Skin of body (tissue), 3 donors: ENCODE measurements at places on chromosomes 5 and 9. TPM values are rescaled to one million over a fixed set of nuclear protein-coding genes. Genes with fewer than 3 reads are reported as not detected.

CDX1 gene
- total RNA-seq, result 0.49 TPM

SLC34A3 gene
- not detected for total RNA-seq

ZBED3 gene
- total RNA-seq, result 2.6 TPM

SQSTM1 gene
- total RNA-seq, result 90.7 TPM

NUTM2G gene
- not detected for total RNA-seq

PCDHB12 gene
- 2.2 TPM for total RNA-seq

NEUROG1 gene
- total RNA-seq, result not detected

MPDZ gene
- total RNA-seq, result 47.2 TPM

- peak; percentile 66 for DNase-seq
These were observed at the start of gene SPATA6L for GRCh38 chr9:4666042-4666699. TSS of gene SPATA6L (minus strand) at chr9:4666480. CDS start at chr9:4666250, 230 bp downstream.

DNA sequence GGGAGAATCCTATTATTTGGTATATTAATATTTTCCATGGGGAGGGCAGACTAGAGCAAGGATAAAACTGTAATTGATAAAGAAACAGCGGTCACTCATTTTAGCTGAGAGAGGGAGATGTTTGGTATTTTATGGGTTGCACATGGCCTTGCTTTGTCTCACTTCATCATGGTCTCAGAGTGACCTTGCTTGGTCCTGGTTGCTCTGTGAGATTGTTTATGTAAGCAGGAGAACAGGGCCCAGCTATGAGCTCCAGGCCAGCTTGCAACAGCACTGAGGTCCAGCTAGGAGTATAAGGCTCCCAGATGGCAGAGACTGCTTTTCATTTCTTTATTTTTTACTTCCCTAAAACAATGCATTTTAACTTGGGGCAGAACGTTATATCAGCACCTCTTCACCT lies 50.7 kb downstream of the ZNF622 start:
- DNase-seq, result no peak

GRCh38 chr9:2060424-2060823 lies 45.3 kb downstream of the SMARCA2 start:
- no peak for DNase-seq

- DNase-seq, result no peak
These were observed 57.7 kb upstream of the RPS23 start for GRCh38 chr5:82335806-82336205.

GRCh38 chr5:72123764-72124376 lies 16.6 kb downstream of the MAP1B start:
- DNase-seq, result no peak

GRCh38 chr9:99090336-99091130 lies 14.4 kb upstream of the TGFBR1 start:
- no peak for DNase-seq

DNA sequence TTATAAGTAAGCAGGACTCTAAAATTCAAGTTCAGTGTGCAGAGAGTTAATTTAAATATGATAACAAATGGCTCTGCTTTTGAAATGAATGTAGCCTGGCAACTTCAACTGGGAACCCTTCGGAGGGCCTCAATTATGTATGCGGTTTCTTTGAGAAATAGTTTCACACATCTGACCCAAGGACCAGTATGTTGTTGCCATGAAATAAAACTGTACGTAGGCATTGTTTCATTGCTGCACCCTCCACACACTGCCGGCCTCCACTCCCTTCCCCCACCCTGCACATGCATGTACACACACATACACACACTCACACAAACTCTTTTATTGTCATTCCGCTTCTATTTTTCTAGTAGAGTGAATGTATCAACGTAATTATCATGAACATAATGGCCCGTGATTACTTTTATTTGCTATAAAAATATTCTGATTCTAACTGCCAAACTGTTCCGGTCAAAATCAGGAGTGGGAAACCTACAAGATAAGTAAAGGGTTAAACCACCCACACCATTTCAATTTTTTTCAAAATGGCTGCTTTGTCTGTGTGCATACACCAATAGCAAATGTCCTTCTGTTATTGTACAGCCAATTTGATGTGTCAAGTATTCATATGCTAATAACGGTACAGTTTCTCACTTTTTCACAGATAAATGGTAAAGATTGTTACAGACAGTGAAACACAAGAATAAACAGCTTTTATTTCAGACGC lies 215.5 kb upstream of the TMEM161B start:
- DNase-seq, result no peak

- DNase-seq, result no peak
These were observed 215.4 kb upstream of the NR4A3 start for GRCh38 chr9:99606296-99606695.

GRCh38 chr5:150560401-150561191 lies 52.7 kb downstream of the NDST1 start:
- peak; percentile 85 for DNase-seq

DNA sequence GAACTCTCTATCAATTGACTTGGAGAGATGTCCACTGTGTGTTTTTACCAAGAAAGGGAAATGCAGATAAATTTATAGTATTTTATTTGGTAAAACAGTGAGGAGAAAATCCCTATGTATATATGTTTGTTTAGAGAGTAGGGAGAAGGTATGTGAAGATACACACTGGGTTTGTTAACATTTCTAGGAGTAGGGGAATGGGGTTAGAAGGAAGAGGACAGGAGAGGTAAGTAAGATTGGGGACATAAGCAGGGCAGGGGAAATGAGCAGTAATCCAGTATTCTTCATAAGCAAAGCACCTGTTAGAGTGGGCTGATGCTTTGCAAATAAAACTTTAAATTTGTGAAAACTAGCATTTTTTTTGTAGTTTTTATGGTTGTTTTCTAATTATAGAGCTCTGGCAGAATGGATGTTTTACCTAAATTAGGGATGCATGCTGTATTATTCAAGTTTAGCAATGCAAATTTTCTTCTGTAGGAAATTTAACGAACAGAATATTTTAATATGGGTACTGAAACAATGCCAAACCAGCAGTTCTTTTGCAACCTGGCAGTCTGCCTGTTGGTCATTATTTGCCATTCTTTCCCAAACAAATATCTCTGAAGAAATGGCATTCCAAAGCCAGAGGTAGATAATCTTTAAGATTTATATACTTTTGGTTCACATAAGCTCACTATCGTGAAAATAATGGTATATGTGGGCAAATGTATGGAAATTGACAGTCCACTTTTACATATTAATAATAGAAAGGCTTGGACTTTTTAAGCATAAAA lies 19.4 kb upstream of the DCP2 start:
- no peak for DNase-seq

- peak; percentile 25 for DNase-seq
These were observed 81.3 kb downstream of the OXCT1 start for GRCh38 chr5:41788941-41789368.

GRCh38 chr5:53359916-53360517 lies 120.4 kb upstream of the FST start:
- no peak for DNase-seq

- DNase-seq, result no peak
These were observed 37.9 kb upstream of the GABRP start for GRCh38 chr5:170745481-170746071.

DNA sequence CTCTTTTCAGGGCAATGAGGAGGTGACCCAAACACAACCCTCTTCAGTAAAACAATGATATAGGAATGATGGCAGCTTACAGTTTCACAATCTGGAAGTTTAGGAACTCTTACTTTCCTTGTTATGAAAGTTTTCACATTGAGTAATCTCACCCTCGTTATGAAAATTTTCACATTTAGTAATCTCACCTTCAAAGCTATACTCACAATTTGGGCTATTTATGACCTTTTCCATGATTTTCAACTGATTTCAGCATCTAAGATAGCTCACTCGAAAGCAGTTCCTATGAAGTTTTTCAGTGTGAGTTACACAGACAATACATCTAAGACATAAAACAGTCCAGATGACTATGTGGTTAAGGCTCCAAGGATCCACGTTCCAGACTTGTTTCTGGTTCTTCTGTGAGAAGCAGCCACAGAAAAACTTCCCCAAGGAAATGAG lies 57.1 kb downstream of the FOXD1 start:
- no peak for DNase-seq
